ENCODE measurements at places on chromosomes 2 and 18. TPM values are rescaled to one million over a fixed set of nuclear protein-coding genes. Genes with fewer than 3 reads are reported as not detected.

GRCh38 chr2:172047566-172048507 lies 37.5 kb upstream of the DLX1 start:
- DNase-seq = no peak

DNA sequence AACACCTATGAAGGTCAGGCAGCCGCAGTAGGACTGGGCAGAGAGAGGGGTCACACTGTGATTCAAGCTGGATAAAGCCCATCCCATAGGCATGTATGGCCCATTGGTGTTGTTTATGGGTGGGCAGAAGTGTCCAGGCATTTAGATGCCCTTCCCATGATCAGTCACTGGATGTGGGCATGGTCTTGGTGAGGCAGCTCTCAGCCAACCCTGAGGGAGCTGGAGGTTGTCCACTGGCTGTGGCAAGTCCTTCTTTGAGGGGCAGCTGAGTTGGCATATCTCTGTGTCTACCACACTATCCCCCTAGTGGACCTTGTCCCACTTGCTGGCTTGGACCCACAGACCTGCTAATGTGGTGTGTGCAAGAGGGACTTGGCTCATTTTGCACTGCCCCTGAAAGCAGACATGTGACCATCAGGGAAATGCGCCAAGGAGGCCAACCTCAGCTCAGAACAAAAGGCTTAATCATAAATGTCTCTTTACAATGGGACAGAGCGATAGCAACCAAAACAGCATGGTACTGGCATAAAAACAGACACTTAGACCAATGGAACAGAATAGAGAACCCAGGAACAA lies 82.0 kb downstream of the TMEM17 start:
- DNase-seq = peak; percentile 35

The ZSWIM2 gene
- 1.2 TPM for total RNA-seq

- DNase-seq = no peak
Observed at GRCh38 chr2:76984359-76984758, 537.8 kb downstream of the LRRTM4 start.

The CPO gene
- not detected for total RNA-seq

GRCh38 chr2:222945887-222946286 lies 85.1 kb downstream of the ACSL3 start:
- no peak for DNase-seq

DNA sequence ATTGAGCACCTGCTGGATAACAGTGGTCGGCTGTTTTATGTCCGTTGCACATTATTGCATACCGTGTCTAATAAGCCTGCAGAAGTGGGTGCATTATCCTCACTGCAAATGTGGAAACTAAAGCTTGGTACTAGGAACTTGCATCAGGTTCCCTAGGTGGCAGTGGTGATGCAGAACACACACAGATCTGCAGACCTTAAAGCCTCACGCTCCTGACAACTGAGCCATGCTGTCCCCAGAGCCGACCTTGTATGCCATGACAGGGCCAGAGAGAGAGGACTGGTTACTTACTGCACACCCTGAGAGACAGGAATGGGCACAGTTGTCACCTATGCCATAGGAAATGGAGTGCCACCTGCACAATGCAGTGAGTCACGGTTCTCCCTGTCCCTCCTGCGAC lies 151.8 kb downstream of the SH3RF3 start:
- DNase-seq = no peak

The DNAJB2 gene
- 73.2 TPM for total RNA-seq

The SGO2 gene
- total RNA-seq = 4.8 TPM

GRCh38 chr2:5352286-5352685 lies 339.9 kb upstream of the SOX11 start:
- DNase-seq = no peak

- DNase-seq = no peak
Observed at GRCh38 chr2:151258121-151258520, 3.5 kb downstream of the RBM43 start.

The STEAP3 gene
- total RNA-seq = not detected

DNA sequence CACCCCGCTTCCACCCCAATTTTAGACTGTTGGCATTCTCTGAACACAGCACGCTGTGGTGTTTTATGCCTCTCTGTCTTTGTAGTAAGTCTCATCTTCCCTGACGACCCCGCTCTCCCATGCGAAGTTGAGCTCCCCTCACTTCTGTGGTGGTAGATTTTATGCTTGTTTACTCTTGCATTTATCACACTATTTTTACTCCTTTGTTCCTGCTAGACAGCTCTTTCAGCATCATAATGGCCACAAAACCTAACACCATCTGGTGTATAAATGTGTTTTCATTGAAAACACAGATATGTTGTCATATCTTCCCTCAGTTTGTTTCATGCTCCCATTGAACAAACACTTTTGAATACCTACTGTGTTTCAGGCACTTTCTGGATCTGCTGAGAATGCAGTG lies 57.1 kb downstream of the PKP4 start:
- no peak for DNase-seq

DNA sequence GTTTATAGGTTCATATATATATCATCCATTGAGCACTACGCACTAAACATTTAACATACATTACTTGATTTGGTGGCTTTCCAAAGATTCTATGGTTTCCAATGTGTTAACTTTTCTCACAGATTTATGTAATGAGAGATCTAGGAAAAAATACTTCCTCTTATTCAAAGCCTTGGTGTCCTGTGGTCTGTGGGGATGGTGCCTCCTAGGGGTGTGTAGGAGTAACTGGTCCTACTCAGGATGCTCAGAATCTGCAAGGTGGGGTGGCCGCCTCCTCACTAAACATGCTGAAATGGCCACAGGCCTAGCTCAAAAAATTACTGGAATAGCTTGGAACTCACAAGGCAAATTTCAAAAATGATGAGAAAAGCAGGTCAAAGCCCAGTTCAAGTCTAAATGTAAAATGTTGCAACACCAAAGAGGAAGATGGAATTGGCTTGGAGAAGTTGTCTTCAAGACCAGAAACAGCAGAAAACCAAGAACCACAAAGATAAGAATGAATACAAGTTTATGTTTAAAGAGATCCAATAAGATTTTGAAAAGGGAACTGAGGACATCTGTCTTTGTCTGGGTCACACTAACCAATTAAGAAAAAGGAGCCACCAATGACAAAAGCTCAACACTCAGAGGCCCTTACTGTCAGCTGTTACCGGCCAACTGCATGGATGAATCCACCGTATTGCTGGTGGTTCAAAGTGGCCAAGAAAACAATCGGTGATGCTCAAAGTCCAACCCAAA lies 11.5 kb downstream of the GPR55 start:
- no peak for DNase-seq

DNA sequence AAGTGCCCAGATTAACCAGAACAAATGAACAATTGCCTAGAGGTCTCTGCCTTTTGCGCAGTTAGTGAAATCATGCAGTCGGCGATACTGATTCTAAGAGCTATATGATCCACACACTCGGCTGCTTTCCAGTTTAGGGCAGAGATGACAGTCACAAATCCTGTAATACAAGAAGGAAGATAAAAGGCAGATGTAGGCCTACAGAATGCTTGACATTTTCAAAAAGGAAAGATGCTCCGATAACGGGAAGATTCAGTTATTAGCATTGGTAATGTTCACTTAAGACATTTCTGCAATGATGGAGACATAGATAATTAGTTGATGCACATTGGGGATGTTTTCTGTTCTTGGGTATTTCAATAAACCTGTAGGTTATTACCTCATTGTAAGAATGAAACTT lies 19.5 kb downstream of the NYAP2 start:
- DNase-seq = no peak

DNA sequence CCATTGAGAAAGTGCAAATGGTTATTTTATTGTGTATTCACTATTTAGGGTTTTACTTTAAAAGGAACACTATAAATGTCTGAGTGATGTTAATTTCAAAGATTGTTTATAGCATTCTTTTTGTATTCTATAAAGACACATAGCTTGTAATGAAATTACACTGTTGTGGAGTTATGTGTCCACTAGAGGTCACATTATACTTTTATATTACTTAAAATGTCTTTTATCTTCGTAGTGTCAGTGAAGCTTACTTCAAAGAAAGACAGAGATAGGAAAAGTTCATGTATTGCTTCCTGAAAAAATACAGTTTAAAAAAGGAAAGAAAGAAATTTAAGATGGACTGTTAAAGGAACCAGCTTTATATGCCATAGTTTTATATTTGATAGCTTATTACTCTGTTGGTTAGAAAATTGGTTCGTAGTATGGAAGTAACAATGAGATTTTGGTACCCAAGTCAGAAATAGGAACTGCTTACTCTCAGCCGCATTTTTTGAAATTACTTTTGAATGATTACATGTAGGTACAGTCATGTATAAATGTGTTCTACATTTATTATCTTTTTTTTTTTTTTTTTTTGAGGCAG lies 20.5 kb downstream of the APLF start:
- DNase-seq = no peak

The KLHL41 gene
- 4.1 TPM for total RNA-seq

- no peak for DNase-seq
Observed at GRCh38 chr2:61978522-61978921, 73.0 kb downstream of the COMMD1 start.

The RSAD2 gene
- 6.9 TPM for total RNA-seq

DNA sequence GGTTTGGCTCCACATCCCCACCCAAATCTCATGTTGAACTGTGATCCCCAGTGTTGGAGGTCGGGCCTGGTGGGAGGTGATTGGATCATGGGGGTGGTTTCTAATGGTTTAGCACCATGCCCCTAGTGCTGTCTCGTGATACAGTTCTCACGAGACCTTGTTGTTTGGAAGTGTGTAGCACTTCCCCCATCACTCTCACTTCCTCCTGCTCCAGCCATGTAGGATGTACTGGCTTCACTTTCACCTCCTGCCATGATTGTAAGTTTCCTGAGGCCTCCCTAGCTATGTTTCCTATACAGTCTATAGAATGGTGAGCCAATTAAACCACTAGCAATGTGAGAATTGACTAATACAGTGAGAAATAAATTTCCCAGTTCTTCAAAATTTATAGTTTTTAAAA lies 325.9 kb downstream of the FSIP2 start:
- no peak for DNase-seq

- no peak for DNase-seq
Observed at GRCh38 chr2:77397763-77398162, 124.4 kb downstream of the LRRTM4 start.

DNA sequence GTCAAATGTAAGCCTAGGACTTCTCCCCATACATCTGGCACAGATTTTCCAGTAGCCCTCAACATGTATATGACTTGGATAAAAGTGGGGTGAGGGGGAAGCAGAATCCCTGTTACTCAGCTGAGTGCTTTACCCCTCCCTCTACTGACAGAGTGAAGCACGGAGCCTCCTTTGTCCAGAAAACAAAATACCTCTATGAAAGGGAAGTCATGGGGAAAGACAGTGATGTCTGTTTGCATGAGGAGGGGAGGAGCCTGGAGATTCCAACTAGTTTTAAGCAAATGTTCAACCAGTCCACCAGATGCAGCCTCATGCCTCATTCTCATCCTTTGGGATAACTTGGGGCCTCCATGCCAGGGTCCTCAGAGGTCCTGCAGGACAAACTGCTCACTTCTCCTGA lies 203.9 kb downstream of the SMAD2 start:
- DNase-seq = no peak

DNA sequence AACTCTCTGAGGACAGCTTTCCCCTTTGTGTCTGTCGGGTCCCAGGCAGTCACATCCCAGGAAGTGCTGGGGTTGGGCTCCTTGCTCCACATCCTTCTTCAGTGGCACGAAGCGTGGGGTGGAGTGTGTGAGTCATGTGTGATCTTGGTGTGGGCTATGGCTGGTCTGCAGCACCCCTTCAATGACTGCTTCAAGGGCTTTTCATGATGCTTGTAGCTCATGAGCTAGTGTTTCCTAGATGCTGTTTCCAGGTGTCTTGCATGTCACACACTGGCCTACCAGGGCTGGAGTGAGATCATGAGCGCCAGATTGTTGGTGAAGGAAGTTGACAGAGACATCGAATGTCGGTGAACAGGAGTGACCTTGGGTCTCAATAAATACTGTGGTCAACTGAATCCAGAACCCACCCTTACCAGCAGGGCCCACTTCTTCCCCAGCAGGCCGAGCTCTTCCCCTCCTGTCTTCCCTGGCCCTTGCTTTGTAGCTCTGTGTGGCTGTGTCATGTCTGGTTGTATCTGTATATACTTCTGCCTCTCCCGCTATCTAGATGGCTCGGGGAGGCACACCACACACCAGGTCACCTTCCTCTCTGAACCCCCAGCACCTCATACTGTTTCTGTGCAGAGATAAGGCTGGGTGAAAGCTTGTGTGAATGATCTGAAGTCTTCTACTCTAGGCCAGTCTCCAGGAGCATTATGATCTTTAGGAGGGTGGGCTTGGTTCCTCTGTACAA lies 3.8 kb downstream of the C2orf92 start:
- DNase-seq = no peak

The GPR35 gene
- total RNA-seq = 0.31 TPM

DNA sequence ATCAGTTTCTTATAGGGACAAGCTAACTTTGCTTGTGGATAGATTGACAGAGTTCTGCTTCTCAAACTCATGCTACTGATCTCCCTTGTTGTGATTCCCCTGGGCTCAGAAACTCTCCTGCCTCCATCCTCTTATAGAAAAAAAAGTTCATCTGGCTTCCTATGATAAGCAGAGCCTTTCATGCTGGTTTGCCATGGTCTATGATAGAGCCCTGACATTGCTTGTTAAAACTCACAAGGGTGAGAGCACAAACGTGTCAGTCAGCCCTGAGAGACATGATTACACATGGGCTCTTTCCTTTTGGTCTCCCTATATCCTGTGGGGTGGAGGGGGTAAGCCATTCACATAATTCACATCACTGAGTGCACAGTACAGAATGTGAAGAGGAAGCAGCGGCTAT lies 121.8 kb downstream of the TDRD15 start:
- DNase-seq = no peak

The LINC00305 gene
- not detected for total RNA-seq

DNA sequence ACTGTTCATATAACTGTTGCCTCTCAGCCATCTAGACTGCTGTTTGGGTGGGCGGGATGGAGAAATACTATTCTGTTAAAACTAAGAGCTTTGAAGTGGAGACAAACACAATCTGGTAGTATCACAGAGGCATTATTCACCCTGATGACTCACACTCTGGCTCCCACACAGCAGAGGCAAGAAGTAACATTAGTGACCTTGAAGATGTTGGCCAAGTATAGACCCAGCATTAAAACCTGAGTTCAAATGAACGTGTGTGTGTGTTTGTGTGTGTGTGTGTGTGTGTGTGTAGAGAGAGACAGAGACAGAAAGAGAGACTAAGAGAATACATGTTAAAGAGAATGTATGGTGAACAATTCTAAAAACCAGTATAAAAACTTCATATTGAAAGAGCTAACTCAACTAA lies 22.5 kb upstream of the ACVR1 start:
- peak; percentile 24 for DNase-seq

The MC5R gene
- total RNA-seq = 2.2 TPM

- no peak for DNase-seq
Observed at GRCh38 chr2:218281449-218281848, 10.9 kb downstream of the TMBIM1 start.

The GRP gene
- 9.4 TPM for total RNA-seq

All from occipital lobe (tissue), 3 donors.